HFFc6 (cell line): ENCODE measurements at places on chromosomes 3 and 15. TPM values are rescaled to one million over a fixed set of nuclear protein-coding genes. Genes with fewer than 3 reads are reported as not detected.
A peak's percentile ranks its signal among the peaks of the same experiment; 100 is the strongest.

DNA sequence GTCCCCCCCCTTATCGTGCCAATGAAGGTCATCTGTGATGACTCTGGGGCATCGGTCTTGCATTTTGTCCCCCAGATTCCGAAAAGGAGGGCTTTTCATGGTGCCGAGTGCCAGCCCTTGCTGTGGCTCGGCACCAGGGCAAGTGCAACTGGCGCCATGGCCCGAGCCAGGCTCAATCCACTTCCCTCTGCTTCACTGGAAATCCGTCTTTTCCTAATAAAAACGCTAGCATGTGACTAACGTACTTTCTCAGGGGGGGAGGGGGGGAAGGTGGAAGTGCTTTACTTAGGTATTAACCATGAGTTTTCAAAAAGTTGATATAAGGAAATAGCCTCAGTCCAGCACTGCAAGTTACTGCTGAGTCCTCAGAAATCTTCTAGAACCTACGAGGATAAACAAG lies 20.5 kb downstream of the TRPM1 start:
- DNase-seq, result no peak

- DNase-seq, result no peak
Observed at GRCh38 chr3:42007785-42008184, 45.9 kb upstream of the ULK4 start.

DNA sequence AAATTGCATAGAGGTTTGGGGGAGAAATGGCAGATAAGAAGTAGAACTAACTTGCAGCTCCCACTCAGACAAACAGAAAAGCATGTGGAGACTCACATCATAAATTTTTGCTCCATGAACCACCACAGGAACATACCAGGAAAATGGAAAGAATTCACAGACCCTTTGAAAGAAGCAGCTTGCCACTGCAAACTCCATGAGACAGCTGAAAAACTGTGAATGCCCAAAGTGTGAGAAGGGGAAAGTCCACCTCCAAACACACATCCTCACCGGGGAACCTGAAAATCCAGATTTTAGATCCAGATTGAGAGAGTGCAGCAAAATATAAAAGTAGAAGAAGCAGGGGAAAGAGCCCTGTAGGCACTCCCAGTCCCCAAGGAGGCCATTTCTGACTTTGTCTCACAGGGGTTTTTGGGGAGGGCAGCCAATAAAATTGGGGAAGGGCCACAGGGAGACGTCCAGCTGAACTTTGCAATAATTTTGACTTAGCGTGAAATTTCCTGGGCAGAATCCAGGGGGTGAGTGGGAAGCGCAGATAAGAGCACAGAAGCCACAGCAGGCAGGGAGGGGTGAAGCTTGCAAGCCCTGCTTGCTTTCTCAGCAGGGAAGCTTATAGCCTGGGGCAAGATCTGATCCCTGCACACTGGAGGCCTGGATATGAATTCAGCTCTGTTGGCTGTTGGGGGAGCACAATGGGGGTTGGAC lies 183.4 kb upstream of the UBE2E2 start:
- DNase-seq, result no peak

DNA sequence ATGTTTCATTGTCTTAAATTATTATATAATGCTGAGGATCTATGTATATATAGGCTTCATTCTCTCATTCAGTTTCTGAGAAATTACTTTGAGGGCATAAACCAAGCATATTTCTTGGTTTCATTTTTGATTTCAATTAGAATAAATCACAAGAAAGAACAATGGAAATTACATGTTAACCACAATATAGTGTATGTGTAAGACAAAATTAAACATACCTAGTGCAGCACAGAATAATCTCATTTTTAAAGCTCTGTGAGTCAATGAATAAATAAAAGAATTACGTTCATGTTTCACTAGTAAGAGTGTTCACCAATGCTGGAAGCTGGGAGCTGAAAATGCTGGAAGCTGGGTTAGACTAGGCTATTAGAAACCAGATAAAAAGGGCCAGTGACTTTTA lies 72.8 kb downstream of the UBE3A start:
- no peak for DNase-seq

- no peak for DNase-seq
Observed at GRCh38 chr3:32782407-32782806, 35.4 kb upstream of the TRIM71 start.

Gene P2RY14
- not detected in 3 replicates for total RNA-seq

DNA sequence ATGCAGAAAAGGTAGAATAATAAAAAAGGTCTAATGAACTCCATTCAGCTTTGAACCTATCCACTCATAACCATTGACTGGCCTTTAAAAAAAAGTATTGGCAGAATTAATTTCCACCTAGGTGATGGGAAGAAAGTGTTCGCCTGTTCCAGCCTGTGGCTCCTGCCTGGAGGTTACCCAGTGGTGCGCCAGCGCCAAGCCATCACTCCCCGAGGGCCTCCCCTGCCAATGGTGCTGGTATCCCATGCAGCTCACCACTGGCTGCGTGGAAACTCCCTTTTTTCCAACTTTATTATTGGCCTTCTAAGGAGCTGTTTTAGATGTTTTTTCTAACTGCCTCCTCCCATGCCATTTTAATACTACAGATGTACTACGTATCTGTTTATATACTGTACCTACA lies 29.4 kb downstream of the NIPA2 start:
- DNase-seq, result no peak

DNA sequence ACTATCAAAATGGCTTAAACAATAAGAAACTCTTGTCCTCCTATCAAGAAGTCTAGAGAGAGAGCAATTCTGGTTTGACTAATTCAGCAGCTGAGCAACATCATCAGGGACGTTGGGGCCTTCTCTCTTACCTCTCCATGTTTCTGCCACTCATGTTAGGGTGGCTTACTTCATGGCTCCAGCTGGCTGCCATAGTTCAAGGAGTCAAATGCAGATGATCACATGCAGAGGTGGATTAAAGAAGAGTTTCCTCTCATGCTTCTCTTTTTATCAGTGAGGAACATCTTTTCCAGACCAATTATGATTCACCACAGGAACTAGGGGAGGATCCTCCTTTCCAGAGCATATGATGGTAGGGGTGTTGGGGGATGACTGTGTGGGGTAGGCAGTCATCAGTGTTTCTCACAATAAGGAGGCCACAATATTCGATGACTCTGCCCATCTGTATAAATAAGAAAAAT lies 45.5 kb downstream of the NEK11 start:
- peak; percentile 73 for DNase-seq

Gene BLM
- total RNA-seq, result 2.4 to 6.1 TPM (median 4.9 TPM) in 3 replicates

DNA sequence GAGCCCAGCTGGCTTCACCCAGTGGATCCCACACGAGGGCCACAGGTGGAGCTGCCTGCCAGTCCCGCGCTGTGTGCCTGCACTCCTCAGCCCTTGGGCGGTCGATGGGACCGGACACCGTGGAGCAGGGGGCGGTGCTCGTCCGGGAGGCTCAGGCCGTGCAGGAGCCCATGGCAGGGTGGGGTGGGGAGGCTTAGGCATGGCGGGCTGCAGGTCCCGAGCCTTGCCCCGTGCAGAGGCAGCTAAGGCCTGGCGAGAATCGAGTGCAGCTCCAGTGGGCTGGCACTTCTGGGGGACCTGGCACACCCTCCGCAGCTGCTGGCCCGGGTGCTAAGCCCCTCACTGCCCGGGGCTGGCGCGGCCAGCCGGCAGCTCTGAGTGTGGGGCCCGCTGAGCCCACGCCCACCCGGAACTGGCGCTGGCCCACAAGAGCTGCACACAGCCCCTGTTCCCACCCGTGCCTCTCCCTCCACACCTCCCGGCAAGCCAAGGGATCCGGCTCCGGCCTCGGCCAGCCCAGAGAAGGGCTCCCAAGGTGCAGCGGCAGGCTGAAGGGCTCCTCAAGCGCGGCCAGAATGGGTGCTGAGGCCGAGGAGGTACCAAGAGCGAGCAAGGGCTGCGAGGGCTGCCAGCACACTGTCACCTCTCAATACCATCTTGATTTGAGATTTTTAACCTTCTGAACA lies 121.4 kb downstream of the EPHB1 start:
- DNase-seq, result no peak

Gene SLC9C1
- not detected in 3 replicates for total RNA-seq

Gene SLCO2A1
- total RNA-seq, result 0.08 to 0.15 TPM (median 0.13 TPM) in 3 replicates

DNA sequence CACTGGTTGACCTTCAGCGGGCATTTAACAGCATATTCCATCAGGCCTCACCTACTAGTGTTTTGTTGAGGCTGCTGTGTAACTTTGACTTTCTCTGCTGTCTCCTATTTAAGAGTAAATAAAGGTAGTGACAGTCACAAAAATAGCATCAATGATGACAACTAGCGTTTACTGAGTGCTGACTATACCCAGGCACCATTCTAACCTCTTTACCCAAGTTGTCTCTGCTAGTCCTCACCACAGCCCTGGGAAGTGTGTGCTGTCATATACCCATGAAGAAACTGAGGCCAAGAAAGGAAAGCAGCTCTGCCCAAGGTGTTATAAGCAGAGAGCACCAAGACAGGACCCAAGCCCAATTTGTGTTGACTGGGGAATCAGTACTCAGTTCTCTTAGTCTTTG lies 286.4 kb upstream of the CTDSPL start:
- DNase-seq, result no peak

DNA sequence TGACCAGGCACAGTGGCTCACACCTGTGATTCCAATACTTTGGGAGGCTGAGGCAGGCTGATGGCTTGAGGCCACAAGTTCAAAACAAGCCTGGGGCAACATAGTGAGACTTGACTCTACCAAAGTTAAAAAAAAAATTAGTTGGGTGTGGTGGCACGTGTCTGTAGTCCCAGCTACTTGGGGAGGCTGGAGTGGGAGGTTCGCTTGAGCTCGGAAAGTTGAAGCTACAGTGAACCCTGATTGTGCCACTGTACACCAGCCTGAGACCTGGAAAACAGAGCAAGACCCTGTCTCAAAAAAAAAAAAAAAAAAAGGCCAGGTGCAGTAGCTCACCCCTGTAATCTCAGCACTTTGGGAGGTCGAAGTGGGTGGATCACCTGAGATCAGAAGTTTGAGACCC lies 3.1 kb downstream of the CDC25A start:
- DNase-seq, result no peak

Gene RETNLB
- total RNA-seq, result not detected in 3 replicates

Gene TBC1D5
- 39.3 to 40.1 TPM (median 40.1 TPM) in 3 replicates for total RNA-seq

GRCh38 chr15:93557696-93558095 lies 468.7 kb upstream of the RGMA start:
- no peak for DNase-seq

Gene SOX14
- not detected in 3 replicates for total RNA-seq

- no peak for DNase-seq
Observed at GRCh38 chr15:82916161-82916952, 36.2 kb downstream of the HOMER2 start.

Gene ATP13A4
- total RNA-seq, result not detected in 3 replicates

DNA sequence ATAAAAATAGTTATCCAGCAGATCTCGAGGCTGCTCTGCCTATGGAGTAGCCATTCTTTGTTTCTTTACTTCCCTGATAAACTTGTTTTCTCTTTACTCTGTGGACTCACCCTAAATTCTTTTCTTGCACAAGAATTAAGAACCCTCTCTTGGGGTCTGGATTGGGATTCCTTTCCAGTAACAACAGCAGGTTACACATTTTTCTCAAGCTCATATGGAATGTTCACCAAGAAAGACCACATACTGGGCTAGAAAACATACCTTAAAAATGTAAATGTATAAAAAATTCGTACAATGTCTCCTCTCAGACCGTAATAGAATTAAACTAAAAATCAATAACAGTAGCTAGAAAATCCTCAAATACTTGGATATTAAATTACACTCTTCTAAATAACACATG lies 299.2 kb downstream of the CNTN3 start:
- no peak for DNase-seq

Gene C3orf20
- total RNA-seq, result not detected in 3 replicates

GRCh38 chr15:58797505-58797904 lies 26.4 kb downstream of the MINDY2 start:
- DNase-seq, result no peak

DNA sequence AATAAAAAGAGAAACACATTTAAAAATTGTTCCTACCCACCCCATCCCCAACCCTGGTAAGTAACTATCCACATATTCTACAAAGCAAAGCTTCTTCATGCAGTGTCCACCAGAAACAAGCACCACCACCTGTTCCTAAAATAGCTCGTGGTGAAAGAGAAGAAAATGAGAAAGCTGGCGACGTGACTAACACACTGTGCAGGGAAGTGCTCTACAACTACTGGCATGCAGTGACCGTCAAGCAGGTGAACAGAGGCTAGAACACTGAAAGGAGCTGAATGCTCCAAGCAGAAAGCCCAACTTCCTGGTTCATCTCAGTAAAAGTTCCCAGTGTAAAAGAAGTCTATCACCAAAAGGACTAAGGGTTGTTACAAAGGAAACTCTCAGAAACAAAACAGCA lies 80.7 kb downstream of the NR2E3 start:
- DNase-seq, result no peak

DNA sequence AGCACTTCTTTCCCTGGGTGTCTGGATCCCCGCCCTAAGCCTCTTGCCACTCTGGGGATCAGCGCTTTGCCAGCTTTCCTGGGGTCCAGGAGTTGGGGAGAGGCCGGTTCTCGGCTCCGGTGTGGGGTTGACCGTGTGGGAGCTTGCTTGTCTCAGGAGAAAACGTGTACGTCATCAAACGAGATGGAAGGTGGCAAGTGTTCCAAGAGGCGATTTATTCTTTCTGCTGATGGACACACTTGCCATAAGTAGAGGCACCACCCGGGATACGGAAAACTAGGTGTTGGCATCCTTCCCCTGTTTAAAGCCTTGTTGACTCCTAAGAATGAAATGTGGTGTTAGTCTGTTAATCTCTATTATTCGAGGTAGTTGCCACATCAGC lies 295 bp downstream of the ZWILCH start:
- DNase-seq, result peak; percentile 40
